ENCODE measurements at places on chromosomes 11 and 22.
A peak's percentile ranks its signal among the peaks of the same experiment; 100 is the strongest.

DNA sequence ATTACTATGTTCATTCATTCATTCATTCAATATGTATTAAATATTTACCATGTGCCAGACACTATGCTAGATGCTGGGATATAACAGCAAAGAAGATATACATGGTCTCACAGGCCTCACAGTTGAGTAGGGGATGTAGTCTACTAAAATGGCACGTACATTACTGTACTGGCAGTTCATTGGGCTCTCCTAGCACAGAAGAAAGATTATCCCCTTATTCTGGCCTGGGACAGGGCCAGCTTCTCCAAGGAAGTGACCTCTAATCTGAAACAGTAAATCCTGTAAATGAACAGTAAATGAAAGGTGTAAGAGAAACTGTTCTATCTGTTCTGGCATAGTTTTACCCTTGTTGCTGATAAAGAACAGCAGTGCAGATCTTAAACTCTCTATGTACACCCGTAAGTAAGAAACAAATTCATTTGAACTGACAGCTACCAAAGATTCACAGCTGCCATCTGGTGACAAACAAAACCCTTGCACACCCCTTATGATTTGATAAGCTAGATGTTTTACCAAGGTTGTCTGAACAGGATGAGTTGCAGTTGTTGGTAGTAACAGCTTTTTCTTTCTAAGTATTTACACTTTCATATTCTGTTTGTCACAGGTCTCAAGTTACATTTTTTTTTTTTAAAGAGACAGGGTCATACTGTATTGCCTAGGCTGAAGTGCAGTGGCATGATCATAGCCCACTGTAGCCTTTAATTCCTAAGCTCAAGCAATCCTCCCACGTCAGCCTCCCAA, 263.1 kb downstream of the TMEM135 start:
- DNase-seq, result no peak

DNA sequence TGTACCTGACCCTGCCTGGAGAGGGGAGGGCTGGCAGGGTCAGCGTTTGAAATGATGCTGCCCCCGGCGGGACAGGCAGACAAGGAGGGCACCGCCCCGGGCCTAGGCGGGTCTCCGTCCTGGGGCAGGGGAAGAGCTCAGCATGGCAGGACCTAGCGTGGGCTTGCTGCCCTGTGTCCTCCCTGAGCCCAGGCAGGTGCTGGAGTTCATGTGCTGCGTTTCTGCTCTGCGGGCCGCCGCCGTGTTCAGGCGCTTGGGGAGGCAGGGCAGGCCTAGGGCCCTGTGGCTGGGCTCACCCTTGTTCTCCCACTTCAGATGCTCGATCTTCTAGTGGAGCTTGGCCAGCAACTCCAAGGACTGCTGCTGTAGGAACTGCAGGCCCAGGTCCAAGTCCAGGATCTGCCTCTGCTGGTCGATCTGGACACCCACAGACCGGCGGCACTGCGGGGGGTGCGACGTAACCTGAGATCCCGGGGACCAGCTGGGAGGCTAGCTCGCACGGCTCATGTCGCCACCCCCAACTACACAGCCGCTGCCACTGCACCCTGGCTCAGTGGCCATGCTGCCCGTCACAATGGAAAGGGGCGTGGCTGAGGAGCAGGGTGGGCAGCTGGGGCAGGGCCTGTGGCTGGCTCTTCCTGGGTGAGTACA, 84.4 kb downstream of the MED15 start:
- no peak for DNase-seq

DNA sequence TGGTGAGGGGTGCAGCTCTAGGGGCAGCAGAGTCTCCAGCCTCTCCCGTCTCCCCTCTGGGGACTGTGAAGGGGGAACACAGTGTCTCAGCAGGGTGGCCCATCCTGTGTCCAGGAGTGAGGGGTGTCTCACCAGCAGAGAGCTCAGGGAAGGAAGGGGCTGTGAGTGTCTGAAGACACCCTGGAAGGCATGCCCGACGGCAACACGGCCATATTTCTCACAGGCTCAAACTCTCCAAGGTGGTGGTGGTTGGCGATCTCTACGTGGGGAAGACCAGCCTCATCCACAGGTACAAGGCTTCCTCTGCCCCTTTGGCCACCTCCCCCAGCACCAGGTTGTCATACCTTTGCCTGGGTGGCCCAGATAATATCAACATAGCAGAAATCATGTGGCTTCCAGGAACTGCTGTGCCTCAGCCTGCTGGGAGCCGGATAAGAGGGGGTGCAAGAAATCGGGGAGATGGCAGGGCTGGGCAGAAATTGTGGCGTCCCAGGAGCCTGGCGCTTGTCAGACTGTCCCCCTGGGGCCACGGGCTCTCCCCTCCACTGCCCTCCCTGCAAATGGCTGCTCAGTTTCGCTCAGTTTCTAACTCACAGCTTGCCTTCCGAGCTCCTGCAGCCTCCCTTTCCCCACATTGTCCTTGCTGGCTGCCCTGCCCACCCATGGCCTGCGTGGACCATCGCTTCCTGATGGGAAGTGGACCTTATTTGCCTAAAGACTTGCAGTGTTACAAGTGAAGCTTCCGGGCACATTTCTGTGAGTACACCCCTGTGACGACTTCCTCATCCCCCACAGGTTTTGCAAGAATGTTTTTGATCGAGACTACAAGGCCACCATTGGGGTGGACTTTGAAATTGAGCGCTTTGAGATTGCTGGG, 7.2 kb downstream of the RAB36 start:
- no peak for DNase-seq

- no peak for DNase-seq
Measured at GRCh38 chr11:27194976-27195375, 154.4 kb downstream of the BBOX1 start.

GRCh38 chr22:23503142-23503541, 76.9 kb downstream of the IGLL1 start:
- no peak for DNase-seq

DNA sequence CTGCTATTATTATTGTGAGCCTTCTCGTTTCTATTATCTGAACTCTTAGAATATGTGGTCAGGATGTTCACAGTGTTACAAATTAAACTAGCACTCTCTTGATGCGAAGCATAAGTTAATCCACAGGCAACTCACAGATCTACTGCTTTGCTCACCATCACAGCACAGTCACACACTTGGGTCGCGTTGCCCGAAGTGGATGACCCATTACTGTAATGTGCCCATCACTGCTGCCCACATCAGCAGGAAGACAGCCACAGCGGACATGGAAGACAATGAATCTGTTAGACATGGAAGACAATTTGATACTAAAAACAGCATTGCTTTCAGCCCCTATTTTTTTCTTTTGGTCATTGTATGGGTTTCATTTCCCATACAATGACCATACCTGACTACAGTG, 216.4 kb upstream of the B3GAT1 start:
- DNase-seq, result peak; percentile 17

DNA sequence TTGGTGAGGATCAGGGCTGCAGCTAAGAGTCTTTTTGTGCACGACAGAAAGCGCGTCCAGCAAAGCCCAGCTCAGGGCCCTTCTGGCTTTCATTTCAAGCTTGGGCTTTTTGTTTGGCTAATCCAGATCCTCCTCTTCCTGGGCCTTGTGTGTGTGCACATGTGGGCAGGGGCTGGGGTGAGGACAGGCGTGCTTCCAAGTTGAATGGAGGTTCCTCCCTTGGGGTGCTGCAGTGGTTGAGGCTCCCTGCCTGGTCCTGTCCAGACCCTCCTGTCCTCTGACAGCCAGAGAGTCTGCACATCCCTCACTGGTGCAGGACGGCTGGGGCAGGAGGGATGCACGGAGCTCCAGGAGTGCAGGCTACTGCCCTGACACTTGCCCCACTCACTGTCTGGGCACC, 62.0 kb upstream of the NECTIN1 start:
- peak; percentile 66 for DNase-seq

DNA sequence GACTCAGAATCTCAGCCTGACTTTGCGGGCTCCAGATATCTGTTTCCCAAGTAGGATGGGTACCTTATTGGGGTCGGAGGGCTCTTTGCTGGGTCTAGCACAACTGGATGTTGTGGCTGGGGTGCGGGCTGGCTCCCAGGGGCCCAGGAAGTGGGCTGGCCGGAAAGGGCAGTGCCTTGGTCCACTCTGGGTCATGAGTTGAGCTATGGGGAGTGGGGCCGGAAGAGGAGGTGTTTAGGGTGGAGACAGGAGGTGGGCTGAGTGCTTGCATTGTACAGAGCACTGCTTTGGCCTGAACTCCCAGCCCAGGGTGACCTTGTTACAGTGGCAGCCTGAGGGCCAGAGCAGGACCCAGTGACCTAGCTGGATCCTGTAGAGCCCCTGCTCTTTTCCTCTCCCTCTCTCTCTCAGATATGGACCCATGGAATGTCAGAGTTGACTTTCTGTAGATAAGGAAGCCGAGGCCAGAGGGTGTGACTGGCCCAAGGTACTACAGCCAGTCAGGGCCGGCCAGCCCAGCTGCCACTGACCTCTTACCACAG, 13.2 kb downstream of the PHLDB1 start:
- DNase-seq, result no peak

DNA sequence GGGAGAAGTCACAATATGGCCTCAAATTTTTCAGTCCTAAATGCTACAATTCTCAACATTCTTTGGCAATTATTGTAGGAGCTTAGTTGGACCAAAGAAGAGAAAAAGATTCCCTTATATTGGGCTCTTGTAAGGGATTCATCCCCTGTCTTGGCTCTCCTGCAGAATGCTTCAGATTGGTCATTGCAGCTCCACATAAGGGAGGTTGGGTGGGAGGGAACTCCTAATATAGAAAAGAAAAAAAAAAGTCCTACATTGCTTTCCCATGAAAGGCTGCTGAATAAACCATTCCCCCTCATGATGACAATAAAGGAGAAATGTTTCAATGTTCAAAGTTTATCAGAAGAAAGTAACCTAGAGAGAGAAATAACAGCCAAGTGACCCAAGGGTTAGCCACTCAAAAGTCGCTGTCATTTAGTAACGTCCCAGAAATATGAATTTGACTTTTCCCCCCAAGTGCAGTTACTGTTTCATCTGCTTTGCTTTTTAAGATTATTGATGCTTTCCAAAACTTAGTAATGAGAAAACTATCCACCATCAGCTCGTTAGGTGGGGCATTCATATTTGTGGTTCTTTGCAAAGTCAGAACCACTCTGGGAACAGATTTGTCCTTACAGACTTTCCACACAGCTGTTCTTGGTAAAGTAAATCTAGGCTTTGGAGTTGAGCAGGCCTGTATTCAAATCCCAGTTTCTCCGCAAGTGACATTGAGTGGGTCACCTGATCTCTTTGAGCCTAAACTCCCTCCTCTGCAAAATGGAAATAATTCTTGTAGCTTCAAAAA, 5.0 kb upstream of the SLC1A2 start:
- no peak for DNase-seq

DNA sequence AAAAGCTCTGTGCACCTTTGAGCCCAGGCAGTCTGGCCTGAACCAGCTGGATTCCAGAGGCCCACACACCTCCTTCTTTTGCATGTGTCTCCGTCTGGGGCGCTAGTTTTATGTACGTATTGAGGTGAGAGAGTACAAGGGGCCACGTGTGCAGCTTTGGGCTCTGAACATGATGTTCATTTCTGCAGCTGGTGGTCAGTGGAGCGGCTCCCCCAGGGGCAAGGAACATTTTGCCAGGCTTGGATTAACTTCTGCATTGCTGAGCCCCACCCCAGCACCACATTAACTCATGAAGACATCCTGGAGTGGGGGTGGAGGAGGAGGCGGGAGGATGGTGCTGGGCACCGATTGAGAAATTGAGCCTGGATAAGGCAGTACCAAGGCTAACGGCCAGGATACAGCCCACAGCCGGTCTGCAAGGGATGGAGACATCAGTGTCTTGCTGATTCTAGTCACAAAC, 13.8 kb downstream of the USP2 start:
- DNase-seq, result no peak

DNA sequence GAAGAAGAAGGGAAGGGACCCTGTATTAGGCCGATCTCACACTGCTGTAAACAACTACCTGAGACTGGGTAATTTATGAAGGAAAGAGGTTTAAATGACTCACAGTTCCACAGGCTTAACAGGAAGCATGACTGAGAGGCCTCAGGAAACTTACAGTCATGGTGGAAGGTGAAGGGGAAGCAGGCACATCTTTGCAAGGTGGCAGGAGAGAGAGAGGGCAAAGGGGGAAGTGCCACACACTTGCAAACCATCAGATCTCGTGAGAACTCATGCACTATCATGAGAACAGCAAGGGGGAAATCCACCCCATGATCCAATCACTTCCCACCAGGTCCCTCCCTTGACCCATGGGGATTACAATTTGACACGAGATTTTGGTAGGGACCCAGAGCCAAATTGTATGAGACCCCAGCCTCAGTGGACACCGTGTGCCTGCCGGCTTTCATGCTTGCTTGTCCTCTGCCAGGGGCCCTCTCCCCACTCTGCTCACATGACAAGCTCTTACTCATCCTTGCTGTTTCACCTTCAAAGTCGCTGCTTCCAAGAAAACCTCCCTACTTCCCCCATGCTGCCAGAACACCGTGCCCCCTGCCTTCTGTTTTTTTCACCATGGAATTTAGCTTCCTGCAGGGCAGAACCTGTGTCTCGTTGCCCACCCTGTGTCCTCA, 23.3 kb upstream of the PPFIA1 start:
- DNase-seq, result no peak

DNA sequence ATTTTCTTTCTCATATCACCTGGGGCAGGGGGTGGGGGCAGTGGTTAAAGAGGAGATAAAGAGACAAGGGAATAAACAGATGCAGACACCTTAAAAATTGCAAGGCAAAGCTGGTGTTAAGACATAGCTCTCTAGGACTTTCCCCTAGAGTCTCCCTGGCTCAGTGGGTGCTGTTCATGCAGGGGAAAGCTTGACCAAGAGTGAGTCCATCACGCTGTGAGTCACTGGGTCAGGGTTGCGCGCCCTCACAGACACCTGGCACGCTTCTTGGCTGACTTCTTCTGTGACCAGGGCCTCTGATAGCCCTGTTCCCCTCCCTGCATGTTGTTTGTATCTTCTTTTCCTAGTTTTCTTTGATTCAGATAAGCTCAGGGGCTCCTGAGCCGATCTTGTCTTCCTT, 31.9 kb downstream of the COMMD9 start:
- DNase-seq, result no peak

DNA sequence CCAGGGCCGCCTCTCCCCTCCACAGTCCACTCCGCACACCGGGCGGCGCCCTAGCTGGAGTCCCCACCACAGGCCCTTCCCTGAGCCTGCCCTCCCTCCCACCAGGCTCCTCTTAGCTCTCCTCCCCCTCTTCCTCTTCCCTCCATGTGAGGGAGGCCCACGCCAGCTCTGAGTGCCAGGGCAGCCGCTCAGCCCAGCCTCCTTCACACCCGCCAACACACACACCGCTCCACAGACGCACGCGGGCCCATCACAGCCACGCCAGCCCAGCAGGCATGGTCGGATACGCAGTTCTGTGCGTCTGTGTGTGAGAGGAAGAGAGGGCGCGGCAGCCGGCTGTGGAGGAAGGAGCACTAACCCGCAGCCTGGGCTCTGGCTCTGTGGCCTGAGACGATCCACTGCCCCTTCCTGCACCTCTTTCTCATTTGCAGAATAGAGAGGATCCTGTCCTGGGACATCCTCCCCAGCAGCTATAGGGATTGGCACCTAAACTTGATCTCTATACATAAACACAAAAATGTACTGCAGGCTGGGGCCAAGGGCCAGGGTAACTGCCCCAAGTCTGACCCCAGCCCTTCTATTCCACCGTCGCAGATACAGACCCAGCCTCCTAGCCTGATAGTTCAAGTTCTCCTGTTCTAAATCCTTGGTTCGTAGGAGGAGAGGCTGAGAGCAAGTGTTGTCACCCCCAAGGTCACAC, 3.5 kb downstream of the CHRM4 start:
- no peak for DNase-seq
